SHP77 treated with DMSO at 0.1 percent for 48 hours (cell line): ENCODE measurements at places on chromosomes 4 and X.

DNA sequence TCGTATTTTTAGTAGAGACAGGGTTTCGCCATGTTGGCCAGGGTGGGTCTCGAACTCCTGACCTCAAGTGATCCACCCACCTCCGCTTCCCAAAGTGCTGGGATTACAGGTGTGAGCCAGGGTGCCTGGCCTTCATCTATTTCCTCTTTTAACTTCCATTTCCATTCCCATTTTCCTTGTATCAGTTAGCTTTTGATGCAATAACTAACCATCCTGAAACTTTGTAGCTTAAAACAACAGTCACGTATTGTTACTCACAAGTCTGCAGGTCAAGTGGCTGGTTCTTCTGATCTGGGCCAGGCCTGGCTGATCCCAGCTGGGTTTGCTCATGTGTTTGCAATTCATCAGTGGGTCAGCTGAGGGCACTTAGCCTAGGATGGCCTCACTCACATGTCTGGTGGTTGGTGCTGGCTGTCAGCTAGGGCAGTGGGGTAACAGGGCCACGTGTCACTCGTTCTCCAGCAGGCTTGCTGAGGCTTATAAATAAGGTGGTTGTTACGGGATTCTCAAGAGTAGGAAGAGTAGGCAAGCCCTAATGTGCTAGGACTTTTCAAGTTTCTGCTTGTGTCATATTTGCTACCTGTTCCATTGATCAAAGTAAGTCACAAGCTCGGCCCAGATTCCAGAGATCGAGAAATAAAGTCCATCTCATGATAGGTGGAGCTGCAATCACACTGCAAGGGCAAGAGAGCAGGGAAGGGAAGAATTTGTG lies 88.2 kb downstream of the SOWAHB start:
- no peak for DNase-seq

DNA sequence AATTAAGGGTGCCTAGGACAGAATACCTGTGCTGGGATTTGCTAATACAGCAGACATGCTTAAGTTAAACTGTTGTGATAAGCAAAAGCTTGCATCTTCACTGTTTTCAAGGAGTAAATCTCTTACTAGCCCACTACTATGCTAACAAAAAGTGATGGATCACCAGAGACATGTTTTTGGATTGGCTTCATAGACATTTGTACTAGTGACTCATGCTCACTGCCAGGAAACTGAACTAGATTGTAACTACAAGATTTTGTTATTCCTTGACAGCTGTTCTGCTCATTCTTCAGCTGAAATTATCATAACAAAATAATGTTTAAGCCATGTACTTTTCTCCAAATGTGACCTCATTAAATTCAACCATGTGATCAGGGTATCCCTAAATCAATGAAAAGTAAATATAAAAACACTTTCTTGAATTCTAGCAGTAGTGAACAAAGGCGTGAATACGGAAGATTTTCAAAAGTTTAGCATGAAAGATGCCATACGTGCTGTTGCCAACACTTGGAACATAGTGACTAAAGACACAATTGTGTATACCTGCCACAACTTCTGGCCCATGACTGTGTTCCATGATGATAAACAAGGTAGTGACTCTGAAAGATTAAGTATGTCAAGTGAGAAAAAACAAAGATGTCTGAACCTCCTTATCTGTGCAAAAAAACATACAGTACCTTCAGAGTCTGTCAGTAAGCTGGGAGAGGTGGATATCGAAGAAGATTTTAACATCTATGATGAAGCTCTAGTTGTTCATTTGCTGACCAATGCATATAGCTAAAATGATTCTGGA lies 154.0 kb downstream of the BTC start:
- no peak for DNase-seq

DNA sequence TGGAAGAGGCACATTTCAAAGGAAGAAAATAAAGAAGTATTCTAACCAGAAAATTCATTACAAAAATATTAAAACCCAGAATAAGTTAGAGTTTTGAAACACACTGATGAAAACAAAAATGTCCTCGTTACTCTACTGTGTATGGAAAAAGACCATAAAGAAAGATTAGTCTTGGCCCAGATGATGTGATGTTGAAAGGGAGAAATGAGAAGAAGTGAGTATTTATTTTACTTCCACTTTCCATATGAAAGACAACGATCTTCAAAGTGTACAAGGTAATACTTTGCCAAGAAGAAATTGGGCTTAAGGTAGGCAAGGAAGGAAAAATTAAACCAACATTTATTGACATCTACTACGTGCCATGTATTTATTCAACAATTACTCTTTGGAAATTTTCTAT lies 48.6 kb upstream of the EMCN start:
- no peak for DNase-seq

GRCh38 chr4:145840162-145840768 lies 98.4 kb downstream of the ZNF827 start:
- peak; percentile 2 for DNase-seq

GRCh38 chrX:149470955-149471354 lies 34.2 kb downstream of the IDS start:
- DNase-seq = peak; percentile 30

DNA sequence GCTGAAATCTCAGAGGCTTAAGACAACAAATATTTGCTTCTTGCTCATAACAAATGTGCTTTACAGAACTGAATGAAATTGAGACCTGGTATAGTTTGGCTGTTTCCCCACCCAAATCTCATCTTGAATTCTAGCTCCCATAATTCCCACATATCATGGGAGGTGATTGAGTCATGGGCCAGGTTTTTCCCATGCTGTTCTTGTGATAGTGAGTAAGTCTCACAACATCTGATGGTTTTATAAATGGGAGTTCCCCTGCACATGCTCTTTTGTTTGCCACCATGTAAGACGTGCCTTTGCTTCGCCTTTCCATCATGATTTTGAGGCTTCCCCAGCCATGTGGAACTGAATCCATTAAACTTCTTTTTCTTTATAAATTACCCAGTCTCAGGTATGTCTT lies 221.1 kb upstream of the DIPK2B start:
- no peak for DNase-seq

GRCh38 chrX:41563876-41564275 lies 116.7 kb downstream of the NYX start:
- DNase-seq = no peak

DNA sequence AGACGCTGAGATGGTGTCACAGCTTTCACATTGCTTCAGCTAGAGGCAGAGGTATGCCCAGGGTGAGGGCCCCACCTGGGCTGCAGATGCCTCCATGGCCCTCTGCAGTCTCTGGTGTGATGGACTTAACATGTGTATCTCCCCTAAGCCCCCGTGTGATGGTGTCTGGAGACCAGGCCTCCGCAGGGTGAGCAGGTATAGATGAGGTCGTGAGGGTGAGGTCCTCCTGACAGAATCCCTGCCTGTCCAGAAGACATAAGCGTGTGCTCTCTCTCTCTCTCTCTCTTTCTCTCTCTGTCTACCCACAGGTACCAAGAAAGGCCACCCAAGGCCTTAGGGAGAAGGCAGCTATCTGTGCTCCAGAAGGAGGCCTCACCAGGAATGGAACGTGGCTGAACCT lies 50.9 kb downstream of the CPZ start:
- DNase-seq = no peak

DNA sequence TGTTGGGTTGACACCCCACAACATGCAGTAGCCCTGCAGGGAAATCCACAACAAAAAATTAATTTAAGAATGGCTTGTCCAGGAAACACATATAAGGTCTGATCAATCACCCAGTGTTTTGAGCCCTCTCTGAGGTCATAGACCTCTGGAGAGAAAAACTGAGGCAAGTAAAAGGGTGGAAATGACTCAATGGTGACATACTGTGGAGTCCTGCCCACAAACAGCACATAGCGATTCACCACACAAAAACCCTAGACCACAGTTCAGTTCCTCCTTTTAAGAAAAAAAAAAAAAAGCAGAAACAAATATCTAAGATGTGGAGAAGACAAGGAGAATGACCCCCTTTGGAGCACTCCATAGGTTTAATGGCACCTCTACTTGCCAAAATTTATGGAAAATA lies 2691.0 kb downstream of the PCDH7 start:
- no peak for DNase-seq

GRCh38 chrX:9865804-9866472 lies 79.7 kb downstream of the SHROOM2 start:
- DNase-seq = no peak

DNA sequence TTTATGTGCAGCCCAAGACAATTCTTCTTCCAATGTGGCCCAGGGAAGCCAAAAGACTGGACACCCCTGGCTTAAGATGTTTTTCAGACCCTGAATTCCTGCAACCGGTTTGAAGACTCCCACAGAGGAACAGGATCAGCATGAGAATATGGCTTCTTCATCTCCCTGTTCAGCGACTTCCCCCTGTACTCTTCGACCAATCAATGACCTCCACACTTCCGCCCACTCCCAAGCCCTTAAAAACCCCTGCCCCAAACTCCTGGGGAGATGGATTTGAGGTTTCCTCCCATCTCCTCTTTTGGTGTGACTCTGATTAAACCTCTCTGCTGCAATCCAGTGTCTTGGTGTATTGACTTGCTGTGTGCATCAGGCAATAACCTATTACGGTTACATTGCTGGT lies 344.4 kb downstream of the NR3C2 start:
- no peak for DNase-seq

GRCh38 chrX:73828080-73828720 lies 265.2 kb downstream of the CHIC1 start:
- no peak for DNase-seq

DNA sequence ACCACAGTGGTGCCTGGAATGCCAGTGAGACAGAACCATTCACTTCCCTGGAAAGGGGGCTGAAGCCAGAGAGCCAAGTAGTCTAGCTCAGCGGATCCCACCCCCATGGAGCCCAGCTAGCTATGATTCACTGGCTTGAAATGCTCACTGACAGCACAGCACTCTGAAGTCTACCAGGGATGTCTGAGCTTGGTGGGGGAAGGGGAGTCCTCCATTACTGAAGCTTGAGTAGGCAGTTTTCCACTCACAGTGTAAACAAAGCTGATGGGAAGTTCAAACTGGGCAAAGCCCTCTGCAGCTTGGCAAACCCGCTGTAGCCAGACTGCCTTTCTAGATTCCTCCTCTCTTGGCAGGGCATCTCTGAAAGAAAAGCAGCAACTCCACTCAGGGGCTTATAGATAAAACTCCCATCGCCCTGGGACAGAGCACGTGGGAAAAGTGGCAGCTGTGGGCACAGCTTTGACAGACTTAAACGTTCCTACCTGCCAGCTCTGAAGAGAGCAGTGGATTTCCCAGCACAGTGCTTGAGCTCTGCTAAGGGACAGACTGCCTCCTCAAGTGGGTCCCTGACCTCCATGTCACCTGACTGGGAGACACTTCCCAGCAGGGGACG lies 32.0 kb downstream of the NAP1L2 start:
- no peak for DNase-seq

GRCh38 chrX:444305-444704 lies 57.6 kb upstream of the PPP2R3B start:
- no peak for DNase-seq

GRCh38 chr4:125663896-125664767 lies 349.4 kb downstream of the FAT4 start:
- no peak for DNase-seq

DNA sequence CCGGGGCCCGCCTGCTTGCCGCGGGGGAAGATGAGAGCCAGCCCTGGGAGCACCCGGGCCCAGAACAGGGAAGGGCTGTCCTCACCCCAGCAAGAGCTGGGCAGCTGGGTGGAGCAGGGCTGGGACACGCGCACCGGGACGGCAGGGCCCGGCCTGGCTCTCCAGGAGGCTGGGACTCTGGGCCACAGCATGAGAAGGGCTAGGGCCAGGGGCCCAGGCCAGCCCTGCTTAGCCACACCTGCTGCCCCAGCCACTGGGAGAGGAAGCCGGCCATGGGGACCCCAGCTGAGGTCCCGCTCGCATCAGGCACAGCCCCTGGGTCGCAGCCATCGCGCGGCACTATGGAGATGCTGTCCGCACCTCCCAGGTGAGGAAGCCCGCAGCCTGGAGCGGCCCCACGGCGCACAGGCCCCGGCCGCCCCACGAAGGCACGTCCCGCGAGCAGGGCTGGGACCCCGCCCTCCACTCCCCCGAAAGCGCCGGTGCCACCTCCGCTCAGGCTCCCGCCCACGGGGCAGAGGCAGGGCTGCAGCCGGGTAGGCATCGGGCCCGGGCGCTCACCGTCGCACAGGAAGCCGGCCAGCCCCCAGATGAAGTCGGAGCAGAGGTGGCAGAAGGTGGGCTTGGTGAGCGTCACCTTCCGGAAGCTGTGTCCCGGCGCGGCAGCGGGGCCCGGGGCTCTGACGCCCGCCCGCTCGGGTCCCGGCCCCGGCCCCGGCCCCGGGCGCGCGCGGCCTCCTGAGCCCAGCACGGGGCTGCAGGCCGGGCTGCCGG lies 531 bp downstream of the DGKQ start:
- DNase-seq = no peak

GRCh38 chrX:21479695-21480270 lies 105.6 kb downstream of the CNKSR2 start:
- no peak for DNase-seq

DNA sequence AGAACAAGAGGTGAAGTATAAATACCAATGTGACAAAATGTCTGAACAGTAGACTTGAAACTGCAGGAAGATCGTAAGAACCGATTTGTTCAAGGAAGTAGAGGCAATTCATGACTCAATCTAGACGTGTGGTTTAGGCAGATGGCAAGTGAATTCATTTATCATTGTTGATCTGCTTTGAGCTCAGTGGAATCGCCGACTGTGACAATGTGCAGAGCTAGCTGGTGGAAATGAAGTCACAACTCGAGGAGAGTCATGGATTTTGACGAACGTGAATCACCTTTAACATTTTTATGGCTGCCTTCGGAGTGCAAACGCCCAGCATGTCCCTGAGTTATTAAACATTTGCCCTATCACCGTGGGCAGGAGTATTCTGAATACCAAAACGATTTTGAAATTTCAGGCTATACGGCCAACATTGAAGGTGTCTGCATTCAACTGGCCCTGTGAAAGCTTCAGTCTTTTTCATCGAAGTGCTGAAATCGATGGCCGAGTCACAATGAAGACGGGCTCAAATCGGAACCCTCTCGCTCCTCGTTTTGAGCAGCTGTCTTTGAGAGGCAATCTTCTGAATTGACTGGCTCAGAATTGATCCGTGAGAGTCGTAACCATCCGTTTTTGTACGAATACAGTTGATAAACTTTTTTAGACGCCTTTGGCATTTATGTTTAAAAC lies 689 bp upstream of the OGT start:
- no peak for DNase-seq

DNA sequence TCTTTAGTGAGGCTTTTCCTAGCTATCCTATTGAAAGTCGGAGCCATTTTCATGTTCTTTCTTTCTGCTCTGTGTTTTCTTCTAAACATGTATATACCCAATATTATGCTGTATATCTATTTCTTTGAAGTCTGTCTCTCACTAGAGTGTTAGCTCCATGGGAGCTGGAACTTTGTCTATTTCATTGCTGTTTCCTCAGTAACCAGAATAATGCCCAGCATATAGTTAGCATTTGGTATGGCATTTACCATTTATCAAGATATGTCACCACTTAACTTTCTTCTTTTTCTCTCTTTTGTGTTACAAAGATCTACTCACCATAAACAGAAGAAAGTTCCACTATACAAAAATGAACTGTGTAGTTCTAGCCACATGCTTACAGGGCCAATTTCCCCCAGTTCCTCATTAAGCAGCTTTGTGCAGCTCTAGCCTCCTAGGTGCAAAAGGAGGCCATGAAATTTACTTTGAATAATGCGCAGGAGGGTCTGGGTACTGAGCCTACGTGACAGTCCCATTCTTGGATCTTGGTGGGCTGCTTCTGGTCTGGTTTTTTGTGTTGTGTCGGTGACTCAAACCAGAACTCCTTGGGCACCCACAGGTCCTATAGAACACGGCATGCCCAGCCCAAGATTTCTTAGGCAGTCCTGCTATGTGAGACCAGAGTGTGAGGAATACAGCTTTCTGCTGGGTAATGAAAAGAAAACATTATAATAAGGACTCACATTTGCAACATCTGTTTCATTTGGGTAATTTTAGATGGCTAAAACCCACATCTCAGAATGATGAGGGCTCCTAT lies 302.3 kb upstream of the IGFBP7 start:
- no peak for DNase-seq

- no peak for DNase-seq
These were observed 332.7 kb downstream of the RAPGEF2 start for GRCh38 chr4:159435561-159436023.
